ENCODE measurements at places on chromosomes 13 and 19. TPM values are rescaled to one million over a fixed set of nuclear protein-coding genes. Genes with fewer than 3 reads are reported as not detected.

HPN gene
- not detected for polyA plus RNA-seq

DNA sequence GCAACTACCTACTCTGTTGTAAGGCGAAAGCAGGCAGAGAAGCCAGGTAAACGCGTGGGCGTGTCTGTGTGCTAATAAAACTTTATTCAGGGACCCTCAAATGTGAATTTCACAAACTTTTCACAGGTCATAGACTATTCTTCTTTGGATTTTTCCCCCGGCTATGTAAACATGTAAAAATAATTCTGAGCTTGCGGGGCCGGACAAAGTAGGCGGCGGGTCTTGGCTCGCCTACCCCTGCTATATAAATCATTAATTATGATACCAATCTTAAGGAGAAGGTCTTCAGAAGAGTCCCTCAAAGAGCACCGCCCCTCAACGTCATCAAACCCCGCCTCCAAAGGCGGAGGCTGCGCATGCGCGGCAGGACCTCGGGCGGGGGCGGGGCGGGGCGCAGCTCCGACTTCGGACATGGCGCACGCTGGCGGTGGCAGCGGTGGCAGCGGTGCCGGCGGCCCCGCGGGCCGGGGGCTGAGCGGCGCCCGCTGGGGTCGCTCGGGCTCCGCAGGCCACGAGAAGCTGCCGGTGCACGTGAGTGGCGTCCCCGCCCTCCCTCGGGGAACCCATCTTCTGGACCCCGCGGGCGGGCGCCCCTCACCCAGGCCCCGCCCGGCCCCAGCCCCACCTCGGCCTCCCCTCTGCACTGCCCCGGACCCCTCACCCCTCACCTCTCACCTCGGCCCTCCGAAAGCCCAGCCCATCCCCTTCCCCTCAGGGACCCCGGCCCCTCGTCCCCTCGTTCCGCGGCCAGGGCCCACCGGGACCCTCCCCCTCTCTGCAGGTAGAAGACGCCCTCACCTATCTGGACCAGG is at the start of gene SIN3B:
TSS of gene SIN3B (plus strand) at position 389 of the 812 bp plus-strand sequence. CDS start at position 412, 23 bp downstream.
- DNase-seq = peak; percentile 91

GRCh38 chr19:49954933-49955332 is 6.0 kb downstream of the SIGLEC11 start:
- DNase-seq = no peak

UPK1A gene
- not detected for polyA plus RNA-seq

DNA sequence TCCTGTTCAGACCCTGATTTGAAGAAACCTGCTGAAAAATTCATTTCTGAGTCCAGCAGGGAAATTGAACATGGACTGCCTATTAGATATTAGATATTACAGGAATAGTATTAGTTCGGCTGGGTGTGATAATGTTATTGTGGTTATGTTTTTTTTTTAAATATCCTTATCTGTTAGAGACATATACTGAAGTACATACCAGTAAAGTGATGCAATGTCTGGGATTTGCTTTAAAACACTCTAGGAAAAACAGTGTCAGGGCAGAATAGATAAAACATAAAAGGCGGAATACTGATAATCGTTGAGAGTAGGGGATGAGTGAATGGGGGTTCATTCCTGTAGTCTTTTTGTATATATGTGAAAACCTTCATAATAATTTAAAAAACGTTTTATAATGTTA is 28.7 kb upstream of the AMER2 start:
- DNase-seq = no peak

DNA sequence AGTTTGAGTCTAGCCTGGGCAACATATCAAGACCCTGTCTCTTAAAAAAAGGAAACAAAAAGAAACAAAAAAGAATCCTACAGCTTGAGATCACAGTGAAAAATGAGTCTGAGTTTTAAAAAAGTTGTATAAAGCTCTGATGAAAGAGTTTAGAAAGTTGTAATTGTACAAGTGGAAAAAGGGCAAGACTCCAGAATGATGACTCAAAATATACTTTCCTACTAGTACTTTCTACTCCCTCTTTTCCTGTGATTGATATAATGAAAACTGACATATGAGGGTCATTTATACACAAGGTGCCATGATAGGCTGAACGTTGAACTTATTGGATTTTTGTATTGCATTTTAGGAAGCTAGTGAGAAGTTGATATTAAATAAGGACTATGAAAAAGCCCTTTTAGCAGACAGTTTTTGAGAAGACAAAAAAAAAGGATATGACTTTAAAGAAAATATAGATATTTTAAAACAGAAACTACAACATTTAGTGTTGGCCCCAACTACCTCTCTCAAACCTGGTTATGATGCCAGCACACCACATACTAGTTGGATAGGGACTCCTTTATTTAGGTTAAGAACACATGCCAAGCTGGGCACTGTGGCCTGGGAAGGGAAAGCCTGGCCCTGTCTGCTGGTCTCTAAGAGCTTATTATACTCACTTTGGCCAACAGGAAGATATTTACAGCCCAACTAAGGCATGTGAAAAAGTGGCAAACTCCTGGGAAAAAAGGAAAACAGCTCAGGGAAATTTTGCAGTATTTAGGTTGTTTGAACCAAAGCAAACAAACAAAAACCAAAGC is 116.6 kb downstream of the KL start:
- DNase-seq = no peak

All from naive thymus-derived CD8-positive, alpha-beta T cell (primary cell).